ENCODE measurements at places on chromosomes 11 and 22. TPM values are rescaled to one million over a fixed set of nuclear protein-coding genes. Genes with fewer than 3 reads are reported as not detected.

Gene NEFH
- 14.5 TPM for total RNA-seq

DNA sequence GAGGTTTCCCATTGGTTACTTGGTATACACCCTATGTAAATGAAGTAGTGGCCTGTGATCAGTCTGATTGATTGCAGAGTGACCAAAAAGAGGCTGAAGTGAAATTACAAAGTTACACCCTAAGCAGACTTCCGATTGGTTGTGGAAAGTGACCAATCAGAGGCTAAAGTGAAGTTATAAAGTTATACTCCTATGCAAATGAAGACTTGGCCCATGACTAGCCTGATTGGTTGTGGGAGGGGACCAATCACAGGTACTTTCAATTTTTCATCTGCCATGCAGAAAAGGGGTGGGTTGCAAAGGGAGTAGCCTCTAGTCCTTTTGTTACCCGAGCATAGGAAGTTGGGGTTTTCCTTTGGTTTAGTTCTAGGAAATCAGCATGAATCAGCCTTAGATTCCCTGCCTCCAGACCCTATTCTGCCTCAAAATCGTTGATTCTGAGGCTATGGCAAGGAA, 18.1 kb upstream of the CSTF3 start:
- no peak overlapping the region for H3K4me3 ChIP-seq
- H3K36me3 ChIP-seq = no peaks in the 10 kb centered on the region
- no peak for DNase-seq
- H3K27me3 ChIP-seq = no peaks in the 10 kb centered on the region
- peaks cover 3% of the 10 kb centered on the region for H3K4me1 ChIP-seq
- H3K27ac ChIP-seq = no peak overlapping the region

GRCh38 chr11:109939166-109939810, 153.9 kb upstream of the ZC3H12C start:
- no peak overlapping the region for H3K4me3 ChIP-seq
- H3K27ac ChIP-seq = no peak overlapping the region
- H3K27me3 ChIP-seq = no peaks in the 10 kb centered on the region
- H3K4me1 ChIP-seq = peaks cover 5% of the 10 kb centered on the region
- H3K36me3 ChIP-seq = no peaks in the 10 kb centered on the region

GRCh38 chr22:16932577-16932976, 75.4 kb downstream of the GAB4 start:
- no peak for DNase-seq
- no peak overlapping the region for H3K4me3 ChIP-seq
- H3K27ac ChIP-seq = no peak overlapping the region
- H3K27me3 ChIP-seq = no peaks in the 10 kb centered on the region
- no peaks in the 10 kb centered on the region for H3K4me1 ChIP-seq

GRCh38 chr11:13966013-13966412, 3.5 kb downstream of the SPON1 start:
- H3K4me1 ChIP-seq = no peaks in the 10 kb centered on the region
- no peaks in the 10 kb centered on the region for H3K36me3 ChIP-seq
- H3K27me3 ChIP-seq = peaks cover 24% of the 10 kb centered on the region
- DNase-seq = no peak
